ENCODE measurements at places on chromosomes 5 and 9.

- DNase-seq = no peak
Measured at GRCh38 chr9:19446361-19446861, 37.6 kb downstream of the ACER2 start.

- DNase-seq = no peak
Measured at GRCh38 chr9:8802242-8802641, 1002.7 kb upstream of the DMAC1 start.

DNA sequence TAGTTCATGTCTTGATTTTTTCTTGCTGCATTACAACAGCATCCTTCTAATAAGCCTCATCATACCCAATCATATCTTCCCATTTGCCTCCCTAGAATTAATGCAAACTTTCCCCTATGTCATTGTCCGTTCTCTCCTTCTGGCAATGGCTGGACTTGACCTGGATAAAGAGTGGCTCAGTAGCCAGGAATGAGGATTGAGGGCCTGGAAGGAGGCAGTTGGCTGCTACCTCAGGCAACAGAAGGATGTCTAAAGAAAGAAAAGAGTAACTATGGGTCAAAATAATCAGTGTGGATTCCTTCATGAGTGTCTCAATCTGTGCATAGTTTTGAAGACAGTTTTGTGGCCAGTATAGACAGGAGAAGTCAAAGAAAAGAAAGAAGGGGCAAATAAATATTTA lies 209.6 kb downstream of the TRPM3 start:
- DNase-seq = no peak

DNA sequence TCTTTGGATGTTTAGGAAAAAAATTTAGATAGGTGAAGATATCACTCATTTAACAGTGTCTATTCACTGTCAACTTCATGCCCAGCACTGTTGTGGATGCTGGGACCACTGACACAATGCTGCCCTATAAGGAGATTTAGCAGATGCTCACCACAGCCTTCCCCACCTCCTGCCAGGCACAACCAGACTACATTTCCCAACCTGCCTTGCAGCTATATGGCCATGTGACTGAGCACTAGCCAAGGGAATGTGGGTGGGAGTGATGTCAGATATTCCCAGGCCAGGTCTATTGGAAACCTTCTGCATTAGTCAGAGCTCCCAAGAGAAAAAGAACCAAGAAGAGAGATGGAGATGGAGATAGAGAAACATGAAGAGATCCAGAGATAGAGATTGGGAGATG lies 302.6 kb upstream of the TAS2R1 start:
- DNase-seq = no peak

- DNase-seq = no peak
Measured at GRCh38 chr5:2802693-2803365, 51.4 kb upstream of the IRX2 start.

- DNase-seq = no peak
Measured at GRCh38 chr9:4035777-4036176, 264.1 kb downstream of the GLIS3 start.

- DNase-seq = peak; percentile 60
Measured at GRCh38 chr5:112417931-112418658, 982 bp downstream of the EPB41L4A start.

DNA sequence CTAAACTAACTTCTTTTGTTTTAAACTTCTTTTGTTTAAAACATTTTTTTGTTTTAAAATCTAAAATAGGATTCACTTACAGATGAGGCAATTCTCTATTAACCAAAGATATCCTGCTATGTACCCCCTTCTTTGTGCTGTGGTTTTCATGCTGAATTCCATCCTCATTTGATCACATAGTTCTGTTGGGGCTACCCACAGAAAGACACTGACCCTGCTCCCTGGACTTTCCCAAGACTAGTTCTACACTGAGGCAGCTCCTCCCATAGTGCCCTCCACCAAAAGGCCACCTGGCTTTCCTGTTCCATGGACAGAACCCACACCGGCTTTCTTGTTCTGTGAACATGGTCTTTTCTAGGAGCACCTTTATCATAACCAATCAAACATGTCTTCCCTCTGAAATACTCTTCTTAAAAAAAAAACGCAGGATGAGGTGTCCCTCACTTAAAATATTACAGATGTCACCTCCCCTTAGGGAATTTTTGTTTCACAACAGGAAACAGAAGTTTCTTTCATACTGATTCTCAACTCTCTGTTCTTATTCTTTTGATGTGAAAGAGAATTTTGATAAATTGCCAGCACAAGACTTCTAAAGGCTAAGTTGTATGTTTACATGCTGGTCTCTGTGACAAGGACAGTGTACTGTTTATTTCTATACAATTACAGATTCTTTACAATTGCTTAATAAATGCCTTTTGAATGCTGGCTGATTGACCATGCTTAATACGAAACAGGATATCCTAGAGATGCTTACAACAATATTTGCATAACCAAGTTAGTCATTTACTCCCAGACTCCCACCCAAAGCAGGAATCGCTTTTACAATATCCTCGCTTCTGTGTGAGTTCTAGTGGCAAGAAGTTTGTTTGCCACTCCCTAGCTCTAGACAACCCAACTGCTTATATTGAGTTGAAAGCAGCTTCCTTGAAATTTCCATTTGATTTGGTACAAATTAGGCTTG lies 300.4 kb downstream of the DTWD2 start:
- no peak for DNase-seq

Data from CD4-positive, alpha-beta T cell treated with Interleukin-17A for 1 hour (primary cell).